Progenitor cell of endocrine pancreas (in vitro differentiated cells): ENCODE measurements at places on chromosomes 3 and 15.

- DNase-seq: no peak
These were observed 390.5 kb downstream of the DIPK2A start for GRCh38 chr3:144362126-144362525.

GRCh38 chr15:101329309-101329863, 34.3 kb upstream of the SNRPA1 start:
- DNase-seq: no peak

GRCh38 chr3:10983219-10983916, 9.2 kb upstream of the SLC6A1 start:
- peak; percentile 21 for DNase-seq

GRCh38 chr3:47405820-47406761, 25.3 kb downstream of the PTPN23 start:
- DNase-seq: no peak

GRCh38 chr3:3683261-3683660, 116.0 kb upstream of the LRRN1 start:
- no peak for DNase-seq

DNA sequence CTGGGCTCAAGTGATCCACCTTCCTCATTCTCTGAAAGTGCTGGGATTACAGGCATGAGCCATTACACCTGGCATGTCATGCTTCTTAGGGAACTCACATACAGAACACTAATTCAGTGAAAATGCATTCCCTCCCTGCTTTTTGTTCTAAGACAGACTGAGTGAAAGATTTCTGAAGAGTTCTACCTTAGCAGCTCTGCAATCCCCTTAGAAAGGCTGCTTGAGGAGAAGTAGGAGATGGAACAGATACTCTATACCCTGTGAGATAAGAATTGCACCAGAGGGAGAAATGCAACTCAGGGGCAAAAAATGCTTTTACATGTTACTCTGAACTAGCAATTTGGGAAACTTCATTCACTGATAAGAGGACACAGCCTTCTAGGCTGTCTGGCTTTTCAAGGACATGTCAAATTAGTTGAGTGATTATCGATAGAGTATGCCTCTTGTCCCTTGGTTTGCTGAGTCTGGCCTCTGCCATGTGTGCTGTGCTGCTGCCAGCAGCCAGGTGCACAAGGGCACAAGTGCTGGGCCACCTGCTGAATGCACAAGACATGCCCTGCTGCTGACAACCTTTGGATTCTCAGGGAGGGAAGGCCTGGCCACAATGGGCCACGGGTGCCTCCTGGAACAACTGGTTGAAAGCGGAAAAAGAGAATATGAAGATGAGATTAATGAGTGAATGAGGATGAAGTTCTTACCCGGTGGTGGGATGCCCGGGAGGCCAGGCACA, 17.8 kb downstream of the UQCC5 start:
- DNase-seq: no peak

DNA sequence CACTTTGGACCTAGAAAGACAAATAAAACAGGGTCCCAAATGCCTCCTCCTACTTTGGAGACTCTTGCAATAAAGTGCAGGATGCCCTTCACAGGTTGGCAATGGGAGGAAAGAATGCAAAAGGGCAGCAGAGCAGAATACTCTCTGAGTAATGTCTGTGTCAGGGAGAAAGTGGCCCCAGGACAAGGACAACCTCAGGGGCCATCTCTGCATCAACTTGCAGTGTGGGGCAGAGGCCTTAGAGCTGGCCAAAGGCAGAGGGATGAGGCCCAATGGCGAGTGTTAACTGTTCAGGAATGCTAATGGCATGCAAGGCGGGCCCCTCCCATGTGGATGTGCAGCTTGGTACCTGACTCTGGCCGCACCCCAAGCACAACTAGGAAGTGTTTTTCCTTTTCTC, 8.4 kb downstream of the UPK1B start:
- DNase-seq: no peak

DNA sequence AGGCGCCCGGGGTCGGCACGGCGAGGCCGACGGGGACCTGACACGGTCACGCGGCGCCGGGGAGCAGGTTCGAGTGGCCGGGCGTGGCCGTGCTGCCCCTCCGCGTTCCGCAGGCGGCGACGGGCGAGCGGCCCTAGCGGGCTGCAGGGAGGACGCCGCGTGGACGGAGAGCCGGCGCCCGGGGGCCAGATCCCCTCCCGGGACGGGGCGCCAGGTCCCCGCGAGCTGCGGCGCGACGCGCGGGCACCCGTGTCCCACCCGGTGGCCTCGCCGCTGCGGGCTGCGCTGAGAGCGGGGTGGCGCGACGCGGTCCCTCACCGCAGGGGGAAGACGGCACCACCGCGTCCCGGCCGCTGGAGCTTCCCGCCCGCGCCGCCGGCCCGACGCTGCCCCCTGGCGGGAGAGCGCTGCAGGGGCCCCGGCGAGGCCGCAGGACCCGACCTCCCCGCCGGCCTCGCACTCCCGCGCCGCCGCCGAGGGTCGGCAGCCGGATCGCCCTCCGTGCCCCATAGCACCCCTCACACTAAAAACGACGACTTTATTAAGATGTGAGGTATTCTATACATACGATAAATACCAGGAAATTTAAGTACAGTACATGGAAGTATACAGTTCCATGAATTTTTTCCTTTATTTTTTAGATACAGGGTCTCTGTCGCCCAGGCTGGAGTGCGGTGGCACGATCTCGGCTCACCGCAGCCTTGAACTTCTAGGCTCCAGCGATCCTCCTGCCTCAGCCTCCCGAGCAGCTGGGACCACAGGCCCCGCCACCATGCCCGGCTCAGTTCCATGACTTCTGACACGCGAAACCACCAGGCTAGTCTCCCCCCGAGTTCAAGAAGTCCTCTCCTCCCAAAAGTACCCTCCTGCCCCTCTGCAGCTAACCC, 1.3 kb upstream of the PIGZ start:
- peak; percentile 65 for DNase-seq

DNA sequence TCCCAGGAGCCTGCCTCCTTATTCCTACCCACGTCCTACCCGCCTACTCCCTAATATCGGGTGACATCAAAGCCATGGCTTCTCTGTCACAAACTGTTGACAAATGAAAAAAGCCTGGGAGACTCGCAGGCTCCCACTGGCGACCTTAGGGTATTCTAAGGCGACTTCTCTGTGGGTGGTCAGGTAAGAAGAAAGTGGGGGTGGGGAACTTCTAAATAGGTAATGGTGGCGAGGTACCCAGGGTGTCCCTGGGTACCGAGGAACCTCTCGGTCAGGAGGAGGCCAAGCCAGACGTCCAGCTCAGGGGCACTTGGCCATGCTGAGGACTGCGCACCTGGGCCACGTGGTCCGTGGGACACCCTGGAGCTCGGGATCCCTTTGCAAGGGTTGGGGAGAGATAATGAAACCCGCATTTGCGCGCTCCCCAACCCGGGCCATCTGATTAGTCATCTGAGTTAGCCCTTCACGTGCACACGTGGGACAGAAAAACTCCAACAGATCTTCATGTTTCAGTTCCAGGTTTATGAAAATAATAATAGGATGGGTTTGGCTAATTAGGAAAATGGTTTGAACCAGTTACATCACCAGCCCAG, 78.2 kb downstream of the NR2F2 start:
- no peak for DNase-seq
